NCI-H1436 (cell line): ENCODE measurements at places on chromosomes 2 and 18.

DNA sequence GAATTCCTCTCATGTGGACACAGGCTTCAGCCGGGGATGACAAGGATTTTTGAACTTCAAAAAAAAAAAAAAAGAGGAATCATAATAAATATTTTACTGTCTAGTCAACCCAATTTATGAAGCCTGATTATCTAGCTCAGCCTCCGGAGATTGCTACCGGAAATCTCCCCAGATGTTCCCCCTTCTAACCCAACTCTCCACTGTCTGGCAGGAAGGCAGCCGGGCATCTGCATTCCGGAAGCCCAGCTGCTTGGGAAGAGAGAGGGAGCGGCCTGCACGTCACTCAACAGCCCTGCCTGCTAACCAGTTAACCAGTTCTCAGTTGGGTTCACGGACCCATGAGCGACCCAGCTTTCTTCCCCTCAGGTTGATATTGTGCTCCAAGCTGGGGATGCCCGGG lies 87.2 kb upstream of the POU3F3 start:
- no peak for DNase-seq

DNA sequence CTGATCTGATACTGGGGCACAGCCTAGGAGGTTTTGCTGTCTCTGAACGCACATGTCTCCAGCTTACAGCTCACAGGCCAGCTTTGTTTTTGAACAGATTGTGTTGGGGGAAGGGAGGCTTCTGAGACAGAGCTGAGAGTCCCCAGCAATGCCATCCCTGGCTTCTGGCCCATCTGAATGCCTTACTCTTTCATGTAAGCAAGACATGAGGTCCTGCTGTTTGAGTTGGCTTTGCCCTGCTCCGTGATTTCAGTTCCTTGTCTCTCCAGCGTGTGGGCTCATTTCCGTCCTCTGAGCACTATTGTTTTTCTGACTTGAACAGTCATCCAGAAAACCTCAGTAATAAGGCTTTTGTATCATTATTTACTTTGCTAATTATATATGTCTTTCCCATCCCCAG lies 194.9 kb upstream of the TNP1 start:
- DNase-seq, result peak; percentile 49

DNA sequence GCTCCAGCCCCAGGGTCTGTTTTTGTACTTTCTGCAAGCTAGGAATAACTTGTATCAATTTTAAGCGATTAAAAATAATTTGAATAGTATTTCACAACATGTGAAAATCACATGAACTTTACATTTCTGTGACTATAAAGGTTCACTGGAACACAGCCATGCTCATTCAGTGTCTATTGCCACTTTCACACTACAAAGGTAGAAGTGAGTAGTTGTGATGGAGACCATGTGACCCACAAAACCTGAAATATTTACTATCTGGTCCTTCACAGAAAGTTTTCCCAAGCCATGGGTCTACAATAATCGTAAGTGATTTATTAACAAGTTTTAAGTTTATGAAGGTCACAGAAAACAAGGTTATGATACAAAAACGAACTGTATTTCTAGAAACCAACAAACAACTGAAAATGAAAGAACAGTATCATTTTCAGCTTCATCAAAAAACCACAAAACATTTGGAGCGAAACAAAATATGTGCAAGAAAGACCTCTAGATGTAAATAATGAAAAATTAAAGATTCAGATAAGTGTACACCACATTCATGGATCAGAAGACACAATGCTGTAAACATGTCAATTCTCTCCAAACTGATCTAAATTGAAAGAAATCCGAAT lies 68.9 kb upstream of the DNER start:
- no peak for DNase-seq

- DNase-seq, result peak; percentile 44
Measured at GRCh38 chr2:97011977-97012569, 25.7 kb upstream of the FAM178B start.

DNA sequence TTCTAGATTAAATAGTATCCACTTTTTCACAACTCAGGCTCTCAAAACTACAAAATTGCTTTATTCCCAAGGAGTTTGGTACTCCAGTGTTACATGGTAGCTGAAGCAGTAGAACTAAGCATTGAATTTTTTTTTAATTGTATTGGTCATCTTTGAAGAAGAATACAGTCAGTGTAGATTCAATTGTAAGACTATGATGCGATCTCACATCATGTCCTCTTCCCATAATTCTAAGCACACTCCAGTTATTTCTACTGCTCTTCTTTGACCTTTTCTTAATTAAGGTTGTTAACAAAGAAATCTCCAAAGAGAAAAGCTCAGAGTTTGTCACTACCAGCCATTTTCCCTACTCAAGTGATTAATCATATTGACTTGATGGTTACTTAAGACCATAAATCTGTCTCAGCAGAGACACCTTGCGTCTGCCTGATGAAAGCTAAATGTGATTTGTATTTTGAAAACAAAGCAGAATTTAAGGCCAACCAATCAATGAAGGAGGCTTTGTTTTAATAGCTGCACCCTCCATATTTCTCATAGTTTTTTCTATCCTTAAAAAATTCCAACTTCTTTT lies 130.2 kb downstream of the DTNA start:
- no peak for DNase-seq

- DNase-seq, result no peak
Measured at GRCh38 chr2:60819155-60819862, 62.1 kb upstream of the REL start.

DNA sequence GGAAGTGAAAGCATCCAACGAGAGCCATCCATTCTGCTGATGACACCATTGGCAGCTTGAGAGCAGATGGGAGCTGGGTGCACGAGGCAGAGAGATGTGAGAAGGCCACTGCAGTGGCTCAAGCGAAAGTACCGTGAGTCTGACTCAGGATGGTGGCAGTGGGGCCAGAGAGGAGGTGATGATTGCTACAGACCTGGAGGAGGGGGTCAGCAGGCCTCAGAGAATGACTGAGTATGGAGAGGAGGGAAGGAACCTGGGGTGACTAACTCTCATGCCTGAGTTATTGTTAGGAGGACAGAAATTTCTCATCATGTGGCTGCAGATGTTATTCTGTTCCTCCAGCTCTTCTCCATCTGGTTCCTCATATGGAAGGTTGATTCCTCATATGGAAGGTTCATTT lies 8.8 kb upstream of the ZBTB7C start:
- no peak for DNase-seq

- no peak for DNase-seq
Measured at GRCh38 chr2:15750433-15750814, 158.8 kb downstream of the DDX1 start.

DNA sequence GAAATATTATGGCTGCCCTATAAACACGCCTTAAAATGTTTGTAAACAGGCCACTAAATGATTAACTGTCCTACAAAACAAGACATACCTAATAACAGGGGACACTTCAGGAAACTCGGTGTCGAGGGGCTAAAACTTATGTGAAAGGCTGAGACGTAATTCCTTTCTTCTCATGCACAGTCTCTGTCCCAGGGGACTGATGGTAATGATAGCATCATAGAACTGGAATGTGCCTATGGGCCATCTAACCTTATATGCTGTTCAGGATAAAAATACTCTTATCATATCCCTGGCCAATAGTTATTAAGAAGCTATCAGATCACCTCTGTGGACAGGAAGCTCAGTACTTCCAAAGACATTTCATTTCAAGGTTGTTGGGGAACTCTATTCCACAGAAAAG lies 252.6 kb upstream of the RASGRP3 start:
- DNase-seq, result no peak

DNA sequence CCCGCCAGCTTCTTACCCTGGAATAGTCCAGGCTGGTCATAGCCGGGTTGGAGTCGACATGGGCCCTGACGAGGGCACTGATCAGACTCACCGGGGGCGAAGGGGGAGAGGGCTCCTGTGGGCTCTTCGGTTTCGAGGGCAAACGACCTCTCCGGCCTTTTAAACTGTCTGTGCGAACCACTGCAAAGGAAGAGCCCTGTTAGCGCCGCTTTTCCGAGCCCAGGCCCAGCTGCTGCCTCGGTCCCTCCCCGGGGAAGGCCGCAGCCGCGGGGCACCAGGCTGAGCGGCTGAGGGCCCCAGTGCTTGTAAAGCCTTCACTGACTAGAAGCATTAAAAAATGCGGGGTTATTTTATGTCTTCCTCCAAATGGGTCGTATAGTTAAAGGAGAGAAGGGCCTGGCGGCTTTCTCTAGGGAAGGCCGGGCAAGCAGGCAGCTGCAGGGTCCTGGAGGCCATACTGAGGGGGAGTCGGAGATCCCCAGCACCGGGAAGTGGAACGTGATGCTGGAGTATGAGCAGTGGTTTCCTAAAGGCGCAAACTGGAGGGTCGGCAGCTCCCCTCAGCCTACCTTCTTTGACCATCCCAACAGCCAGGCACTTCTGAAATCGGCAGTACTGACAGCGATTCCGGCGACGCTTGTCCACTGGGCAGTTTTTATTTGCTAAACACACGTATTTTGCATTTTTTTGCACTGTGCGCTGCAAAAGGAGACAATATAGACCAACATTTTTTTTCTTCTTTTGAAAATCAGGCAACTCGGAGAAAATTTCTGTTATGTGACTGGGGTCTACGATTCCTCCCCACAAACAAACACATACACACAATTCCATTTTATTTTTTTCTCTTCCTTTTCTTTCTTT lies 4.5 kb downstream of the NR4A2 start:
- no peak for DNase-seq

GRCh38 chr18:24016643-24017042 lies 2.1 kb downstream of the TTC39C start:
- DNase-seq, result no peak

DNA sequence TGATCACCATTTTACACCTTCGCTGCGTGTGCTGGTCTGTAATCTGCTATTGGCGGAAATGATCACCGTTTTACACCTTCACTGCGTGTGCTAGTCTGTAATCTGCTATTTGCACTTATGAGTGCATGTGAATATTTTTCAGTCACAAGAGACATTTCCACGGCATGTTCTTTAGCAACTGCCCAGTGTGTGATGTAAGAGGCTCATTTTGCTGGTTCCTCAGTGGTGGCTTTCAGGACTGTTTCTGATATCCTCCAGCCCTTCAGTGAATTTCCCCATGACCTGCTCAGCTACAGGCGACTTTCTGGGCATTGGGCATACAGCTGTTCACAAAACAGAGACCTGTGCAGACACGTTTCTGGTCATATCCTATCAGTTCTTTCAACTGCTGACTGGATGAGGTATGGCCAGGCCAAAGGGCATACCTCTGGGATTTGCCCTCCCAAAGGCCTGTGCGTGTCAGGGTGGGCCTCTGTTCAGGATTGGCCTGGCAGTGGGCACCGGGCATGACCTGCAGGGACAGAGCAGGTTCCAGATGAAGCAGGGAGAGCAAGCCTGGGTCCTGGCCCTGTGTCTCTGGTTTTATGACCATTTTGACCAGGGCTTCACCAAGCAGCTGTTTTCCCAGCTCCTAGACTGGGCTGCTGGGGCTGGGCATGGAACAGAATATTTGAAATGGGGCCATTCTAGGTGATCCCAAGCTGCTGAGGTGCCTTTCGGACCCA lies 521 bp upstream of the PROM2 start:
- DNase-seq, result no peak

DNA sequence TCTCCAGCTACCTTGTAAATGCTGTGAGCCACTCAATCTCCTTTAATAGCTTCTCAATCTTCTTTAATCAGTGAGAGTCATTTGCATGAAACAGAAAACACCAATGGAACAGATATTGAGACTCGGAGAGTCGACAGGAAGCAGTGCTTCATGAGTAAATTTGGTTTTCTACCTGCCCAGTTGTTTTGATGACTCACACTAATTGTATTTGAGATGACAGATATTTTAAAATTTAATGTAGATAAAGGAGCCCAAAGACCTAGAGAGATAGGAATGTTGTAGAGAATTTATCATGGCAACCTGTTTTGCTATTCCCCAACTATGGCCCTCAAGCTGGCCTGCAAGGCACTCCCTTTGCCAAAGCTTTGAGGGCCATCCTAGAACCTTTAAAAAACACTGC lies 119.1 kb downstream of the CDC42EP3 start:
- no peak for DNase-seq

GRCh38 chr18:11251229-11251890 lies 102.0 kb upstream of the PIEZO2 start:
- DNase-seq, result no peak

GRCh38 chr2:200757399-200757798 lies 54.3 kb upstream of the BZW1 start:
- no peak for DNase-seq

GRCh38 chr18:22667616-22668422 lies 250.1 kb upstream of the CTAGE1 start:
- no peak for DNase-seq

GRCh38 chr2:60175290-60175689 lies 378.2 kb downstream of the BCL11A start:
- no peak for DNase-seq

GRCh38 chr2:187554011-187554703 lies at the start of gene TFPI:
Gene TFPI, minus strand, starts transcription at chr2:187554435. Its CDS starts 50,667 bp downstream, at chr2:187503768.
- DNase-seq, result no peak

DNA sequence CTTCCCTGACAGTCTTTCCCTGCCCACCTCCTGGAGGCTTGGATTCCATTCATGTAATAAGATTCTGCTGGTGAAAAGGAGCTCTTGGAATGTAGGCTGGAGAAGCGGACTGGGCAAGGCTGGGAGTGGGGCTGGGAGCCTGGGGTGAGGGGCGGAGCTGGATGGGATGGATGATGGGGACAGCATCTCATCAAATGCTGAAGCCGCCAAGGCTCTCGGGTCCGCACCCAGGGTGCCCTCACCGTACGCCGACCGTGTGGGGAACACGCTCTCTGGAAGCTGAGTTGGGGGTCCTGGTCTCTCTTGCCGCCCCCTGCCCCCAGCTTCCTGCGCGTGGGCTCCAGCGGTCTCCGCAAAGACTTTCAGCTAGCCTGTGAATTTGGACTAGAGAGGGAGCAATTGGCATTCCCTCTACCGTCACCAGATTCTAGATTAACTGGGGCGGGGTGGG lies 9.1 kb downstream of the RAX start:
- DNase-seq, result no peak

DNA sequence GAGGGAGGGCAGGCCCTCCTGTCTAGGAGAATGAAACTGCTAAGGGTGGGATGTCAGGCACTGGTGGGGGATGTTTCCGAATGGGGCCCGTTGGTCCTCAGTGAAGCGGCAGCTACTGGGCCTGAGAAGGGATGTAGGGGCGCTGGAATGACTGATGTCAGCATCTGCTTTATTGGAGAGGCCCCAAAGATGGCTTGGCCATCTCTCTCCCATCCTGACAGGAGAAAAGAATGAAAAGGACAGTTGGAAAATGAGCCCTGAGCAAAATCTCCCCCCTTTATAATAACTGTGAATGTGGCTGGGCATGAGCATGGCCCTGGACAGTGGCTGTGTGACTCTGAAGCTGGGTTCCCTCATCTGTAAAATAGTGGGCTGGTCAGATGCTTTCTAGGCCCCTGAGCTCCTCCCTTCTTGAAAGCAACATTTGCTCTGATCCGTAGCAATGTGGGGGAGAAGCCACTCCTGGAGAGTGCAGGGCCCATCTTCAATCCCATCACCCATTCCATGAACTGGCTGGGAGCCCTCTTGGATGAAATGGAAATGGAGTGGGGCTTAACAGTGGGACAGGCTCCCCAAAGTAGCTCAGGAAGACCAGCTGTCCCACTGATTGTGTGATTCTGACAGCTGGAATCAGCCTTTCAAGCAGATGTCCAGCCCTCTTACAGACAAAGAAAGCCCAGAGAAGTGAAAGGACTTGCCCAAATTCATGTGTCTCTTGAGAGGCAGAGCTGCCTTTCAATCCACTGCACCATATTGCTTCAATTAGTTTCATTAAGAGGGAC lies 232.7 kb upstream of the SMAD2 start:
- DNase-seq, result no peak

GRCh38 chr2:79887747-79888374 lies 375.0 kb downstream of the CTNNA2 start:
- DNase-seq, result peak; percentile 1

GRCh38 chr18:24427484-24427883 lies 1.0 kb downstream of the IMPACT start:
- DNase-seq, result no peak

- no peak for DNase-seq
Measured at GRCh38 chr18:39341129-39341528, 1775.5 kb upstream of the CELF4 start.
